ENCODE measurements at places on chromosomes 3 and 15. TPM values are rescaled to one million over a fixed set of nuclear protein-coding genes. Genes with fewer than 3 reads are reported as not detected.

DNA sequence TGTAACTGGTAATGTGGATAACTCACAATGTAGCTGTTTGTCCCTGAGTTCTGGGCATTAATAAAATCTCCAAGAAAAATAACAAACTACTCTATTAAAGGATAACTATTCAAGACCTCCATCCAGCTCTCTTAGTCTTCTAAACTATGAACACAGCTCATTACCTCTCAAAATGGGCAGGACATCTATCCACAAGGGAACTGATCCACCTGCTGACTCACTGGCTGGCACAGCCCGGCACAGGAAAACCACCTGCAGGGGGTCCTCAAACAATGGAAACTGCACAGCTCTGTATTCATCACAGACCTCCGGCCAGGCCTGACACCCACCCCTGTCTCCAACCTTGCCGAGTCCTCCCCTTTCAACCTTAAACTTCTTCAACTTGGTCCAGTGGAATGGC lies 255.4 kb downstream of the TJP1 start:
- DNase-seq: no peak

GRCh38 chr3:141646760-141647561 lies 91.1 kb upstream of the RNF7 start:
- DNase-seq: no peak

GRCh38 chr3:172560026-172560425 lies 36.8 kb upstream of the TNFSF10 start:
- no peak for DNase-seq

DNA sequence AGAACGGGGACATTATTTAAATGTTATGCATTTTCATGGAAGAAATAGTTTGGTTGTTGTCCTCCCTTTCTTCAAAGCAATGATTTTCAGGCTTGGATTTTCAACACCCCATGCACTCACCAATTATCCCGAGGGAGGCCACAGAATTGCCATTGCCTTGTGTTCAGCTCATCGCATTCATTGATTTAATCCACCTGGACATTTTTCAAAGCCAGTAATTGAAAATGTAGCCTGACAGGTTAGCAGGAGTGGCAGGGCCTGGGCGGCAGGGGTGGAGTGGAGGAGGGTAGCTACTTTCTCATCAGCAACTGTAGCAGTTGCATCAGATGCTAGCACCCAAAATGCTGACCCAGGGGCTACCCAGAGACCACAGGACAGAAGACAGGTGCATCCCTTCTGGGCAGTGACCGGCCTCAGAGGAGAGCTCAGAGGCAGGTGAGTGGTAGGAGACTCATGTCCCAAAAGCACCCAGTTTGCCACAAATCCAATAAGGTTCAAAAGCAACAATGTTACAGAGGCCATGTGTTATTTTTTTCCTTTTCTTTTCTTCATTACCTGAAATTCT lies 242.4 kb downstream of the CD47 start:
- no peak for DNase-seq

DNA sequence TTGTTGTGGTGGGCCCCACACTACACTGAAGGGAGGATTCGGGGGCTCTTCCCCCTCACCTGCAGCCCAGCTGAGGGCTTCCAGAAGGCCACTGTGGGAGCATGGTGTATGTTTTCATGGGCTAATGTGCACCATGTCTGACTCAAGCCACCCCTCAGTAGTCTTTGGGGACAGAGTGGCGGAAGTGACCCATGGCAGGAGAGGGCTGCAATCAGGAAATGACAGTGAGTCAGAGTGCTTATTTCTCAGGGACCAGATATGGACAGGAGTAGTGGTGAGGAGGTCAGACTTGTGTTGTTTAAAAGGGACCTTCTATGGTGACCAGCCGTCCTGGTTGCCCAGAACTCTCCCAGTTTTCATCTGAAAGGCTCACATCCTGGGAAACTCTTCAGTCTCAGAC lies 32.8 kb upstream of the SLC9A9 start:
- DNase-seq: no peak

DNA sequence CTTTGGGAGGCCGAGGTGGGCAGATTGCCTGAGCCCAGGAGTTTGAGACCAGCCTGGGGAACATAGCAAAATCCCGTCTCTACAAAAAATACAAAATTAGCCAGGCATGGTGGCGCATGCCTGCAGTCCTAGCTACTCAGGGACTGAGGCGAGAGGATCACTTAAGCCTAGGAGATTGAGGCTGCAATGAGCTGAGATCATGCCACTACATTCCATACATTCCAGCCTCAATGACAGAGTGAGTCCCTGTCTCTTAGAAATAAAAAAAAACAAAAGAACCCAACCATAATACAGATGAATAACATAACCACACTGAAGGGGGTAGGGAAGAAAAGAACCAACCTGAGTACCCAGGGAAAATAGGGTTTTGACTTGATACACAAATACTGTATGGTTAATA lies 19.7 kb upstream of the CGNL1 start:
- DNase-seq: no peak

DNA sequence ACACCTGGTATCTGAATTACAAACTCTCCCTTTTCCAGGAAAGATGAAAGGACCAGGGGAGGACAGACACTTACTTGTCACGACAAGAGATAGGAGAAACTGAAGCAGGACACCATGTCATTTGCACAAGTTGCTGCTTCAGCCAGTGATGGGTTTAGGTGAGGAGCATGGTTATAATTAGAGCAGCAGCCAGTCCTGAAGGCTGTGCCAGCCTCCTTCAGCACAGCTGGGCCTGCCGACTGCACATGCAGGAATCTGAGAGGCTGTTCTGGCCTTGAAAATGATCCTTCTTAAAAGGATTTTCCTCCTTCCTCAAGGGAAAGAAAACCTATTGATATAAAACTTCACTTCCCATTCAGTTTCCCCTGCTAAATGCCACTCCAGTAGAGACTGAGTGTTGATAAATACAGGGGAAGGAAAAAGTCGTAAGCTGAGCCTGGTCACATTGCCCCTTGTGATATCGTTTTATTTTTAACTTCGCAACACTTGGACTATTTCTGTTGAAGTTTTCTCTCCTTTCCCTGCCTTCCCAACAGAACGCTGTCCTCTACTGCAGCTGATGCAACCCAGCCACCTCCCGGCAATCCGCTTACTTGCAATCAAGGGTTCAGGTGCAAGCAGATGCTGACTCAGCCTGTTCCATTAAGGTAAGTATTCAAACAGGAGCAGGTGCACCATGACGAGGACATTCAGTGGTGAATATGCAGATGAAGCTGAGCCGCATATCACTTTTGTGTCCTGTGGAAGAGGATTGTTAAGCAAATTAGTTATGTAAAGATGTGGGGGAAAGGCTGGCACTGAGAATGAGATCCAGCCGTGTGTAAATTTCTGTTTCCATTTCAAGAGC lies at the start of gene FBXO40:
Gene FBXO40 (plus strand): TSS at position 524 of the 847 bp plus-strand sequence. CDS start 27,197 bp downstream, outside the sequence.
- DNase-seq: no peak

GRCh38 chr3:102074946-102075345 lies 225.6 kb downstream of the NFKBIZ start:
- DNase-seq: no peak

GRCh38 chr3:188278717-188279324 lies 124.9 kb downstream of the LPP start:
- DNase-seq: no peak

GRCh38 chr3:169029674-169030285 lies 633.7 kb downstream of the MECOM start:
- no peak for DNase-seq

DNA sequence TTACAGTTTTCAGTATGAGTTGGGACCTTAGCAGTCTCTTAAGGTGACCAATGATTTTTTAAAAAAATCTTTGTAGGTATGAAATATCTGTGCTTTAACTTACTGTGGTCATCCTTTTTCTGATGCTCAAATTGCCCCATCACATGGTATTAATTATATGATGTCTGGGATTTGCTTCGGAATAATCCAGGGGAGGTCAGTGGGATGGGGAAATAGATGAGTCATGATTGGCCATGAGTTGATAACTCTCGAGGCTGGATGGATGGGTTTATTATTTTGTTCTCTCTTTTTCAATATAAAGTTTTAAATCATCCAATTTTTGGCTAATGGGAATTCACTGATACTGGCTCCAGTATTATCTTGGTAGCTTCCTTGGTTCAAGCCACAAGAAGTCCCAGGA lies 370.3 kb upstream of the TPM1 start:
- no peak for DNase-seq

- no peak for DNase-seq
Observed at GRCh38 chr3:36443028-36443686, 62.9 kb downstream of the STAC start.

DNA sequence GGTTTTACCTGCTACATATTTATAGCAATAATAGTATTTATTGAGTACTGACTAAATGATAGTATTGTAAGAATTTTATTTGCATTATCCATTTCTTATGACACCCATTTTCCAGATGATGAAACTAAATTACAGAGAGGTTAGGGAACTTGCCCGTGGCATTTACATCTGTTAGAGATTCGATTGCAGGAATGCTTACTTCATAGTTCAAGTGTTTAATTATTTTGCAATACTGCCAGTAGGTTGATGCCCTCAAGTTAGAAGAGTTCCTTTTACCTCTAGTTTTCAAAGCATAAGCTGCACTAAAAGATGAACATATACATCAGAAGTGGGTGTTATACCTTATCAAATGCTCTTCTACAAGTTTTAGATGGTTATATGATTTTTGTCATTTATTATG lies 362.8 kb upstream of the RGMA start:
- no peak for DNase-seq

DNA sequence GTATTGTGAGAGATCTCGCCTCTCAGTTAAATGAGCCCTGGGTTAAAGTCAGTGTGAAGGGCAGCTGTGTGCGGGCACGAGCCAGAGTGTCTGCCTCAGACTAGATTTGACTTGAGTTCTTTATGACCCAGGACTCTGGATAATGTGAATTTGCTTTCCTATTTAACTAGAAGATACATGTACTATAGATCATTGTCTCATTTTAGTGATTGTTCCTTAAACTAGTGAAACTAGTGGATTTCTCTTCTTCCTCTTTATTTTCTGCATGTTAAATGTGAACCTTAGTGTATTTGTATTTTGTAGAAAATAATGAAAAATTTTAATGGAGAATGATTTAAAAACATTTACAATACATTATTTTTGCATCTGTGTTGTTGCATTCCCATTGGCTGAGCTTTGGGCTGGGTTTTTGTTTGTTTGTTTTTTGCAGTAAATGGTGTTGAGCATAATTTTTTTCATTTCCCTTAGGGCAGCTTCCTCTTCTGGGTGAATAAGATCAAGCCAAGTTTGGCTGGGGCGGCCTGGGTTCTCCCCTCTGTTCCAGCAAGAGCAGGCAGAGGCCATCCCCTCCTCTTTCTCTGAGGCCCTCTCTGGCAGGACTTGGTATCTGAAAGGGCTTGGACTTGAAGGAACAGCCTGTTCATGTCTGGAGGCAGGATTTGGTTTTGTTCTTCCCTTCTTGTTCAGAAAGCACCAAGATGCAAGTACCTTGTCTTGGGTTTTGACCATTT lies 15.0 kb downstream of the GCSAM start:
- DNase-seq: peak; percentile 89

- DNase-seq: no peak
Observed at GRCh38 chr3:158100681-158101080, 5.5 kb downstream of the SHOX2 start.

DNA sequence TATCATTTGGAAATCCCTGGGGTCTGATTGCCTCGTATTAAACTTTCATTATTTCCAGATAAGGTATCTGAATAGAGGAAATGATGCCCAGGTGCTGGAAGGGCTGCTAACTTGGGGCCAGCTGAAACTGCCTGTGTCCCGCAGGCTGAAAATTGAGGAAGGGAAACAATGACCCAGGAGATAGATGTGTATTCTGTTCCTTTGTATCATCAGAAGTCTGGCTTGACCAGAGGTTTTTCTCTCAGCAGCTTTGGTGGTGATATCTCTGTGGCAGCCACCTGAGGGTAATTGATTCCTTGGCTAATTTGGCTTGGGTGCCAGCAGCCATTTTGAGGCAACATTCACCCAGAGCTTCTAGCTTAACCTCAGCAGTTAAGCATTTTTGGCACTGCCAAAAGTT lies 90.0 kb upstream of the STT3B start:
- no peak for DNase-seq

- DNase-seq: no peak
Observed at GRCh38 chr15:80811781-80812315, 32.7 kb downstream of the CEMIP start.

GRCh38 chr3:66860771-66861170 lies 137.3 kb upstream of the KBTBD8 start:
- DNase-seq: no peak

DNA sequence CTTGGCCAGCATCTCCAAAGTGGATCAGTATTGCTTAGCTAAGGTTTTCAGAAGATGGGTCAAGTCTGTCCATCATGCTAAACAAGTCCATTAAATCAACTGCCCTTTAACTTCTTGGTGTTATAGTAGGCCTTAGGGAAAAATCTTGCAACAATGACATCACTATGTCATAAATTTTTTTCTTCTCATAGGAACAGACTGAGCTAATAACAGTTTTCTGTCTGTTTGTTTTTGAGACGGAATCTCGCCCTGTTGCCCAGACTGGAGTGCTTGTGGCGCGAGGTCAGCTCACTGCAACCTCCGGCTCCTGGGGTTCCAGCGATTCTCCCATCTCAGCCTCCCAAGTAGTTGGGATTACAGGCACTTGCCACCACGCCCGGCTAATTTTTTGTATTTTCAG lies 94.2 kb downstream of the EFL1 start:
- no peak for DNase-seq

DNA sequence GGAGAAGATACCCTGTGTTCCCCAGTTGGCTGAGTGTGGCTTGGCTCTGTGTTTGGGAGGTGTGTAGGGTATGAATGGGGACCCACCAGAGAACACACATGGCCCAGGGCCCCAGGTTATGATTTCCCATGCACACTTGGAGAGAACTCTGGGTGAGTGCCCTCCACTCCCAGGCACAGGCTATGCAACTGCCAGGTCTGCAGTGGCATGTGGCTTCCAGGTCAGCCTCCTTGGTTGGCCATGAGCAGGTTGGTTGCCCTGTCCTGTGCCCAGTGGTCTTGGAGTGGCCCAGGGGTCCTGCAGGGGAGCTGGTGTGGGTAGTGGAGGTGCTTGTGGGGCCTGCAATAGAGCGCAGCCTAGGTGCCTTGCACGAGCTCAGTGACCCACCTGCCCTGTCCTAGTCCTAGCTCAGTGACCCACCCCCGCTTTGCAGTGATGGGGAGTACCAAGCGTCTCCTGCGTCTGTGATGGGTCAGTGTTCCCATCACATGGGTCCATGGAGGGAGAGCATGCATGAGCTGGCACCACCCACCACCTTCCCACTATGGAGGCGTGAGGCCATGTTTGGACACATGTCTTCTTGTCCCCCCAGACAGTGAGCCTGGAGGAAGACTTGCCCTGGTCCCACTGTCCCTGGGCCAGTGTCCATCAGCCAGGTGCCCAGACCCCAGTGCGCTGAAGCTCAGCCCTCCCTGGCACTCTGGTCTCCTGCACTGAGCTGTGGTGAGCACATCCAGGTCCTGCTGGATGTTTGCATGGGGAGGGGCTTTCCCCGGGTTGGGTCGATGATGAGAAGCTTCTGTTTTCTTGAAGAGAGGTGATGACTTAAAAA lies 217.3 kb downstream of the SNRPN start:
- peak; percentile 86 for DNase-seq

GRCh38 chr3:29282427-29283230 lies 1.8 kb downstream of the RBMS3 start:
- DNase-seq: no peak

Gene DPPA2
- not detected for total RNA-seq

Gene SPINK8
- total RNA-seq: not detected

Gene ZNF619
- 5.4 TPM for total RNA-seq

Gene SLC24A5
- total RNA-seq: not detected

Gene C3orf80
- total RNA-seq: 0.26 TPM

Gene ROPN1
- not detected for total RNA-seq

Gene LYSMD2
- total RNA-seq: 12.3 TPM

Gene HYKK
- 7.6 TPM for total RNA-seq

Gene CELSR3
- 0.84 TPM for total RNA-seq

Gene CCR5
- 3.0 TPM for total RNA-seq

Gene ZKSCAN7
- total RNA-seq: 4.2 TPM

Gene IL17RB
- 0.63 TPM for total RNA-seq

Gene ARHGAP31
- total RNA-seq: 25.9 TPM

Gene TRIM59
- total RNA-seq: 1.3 TPM

Gene KCNAB1
- 0.83 TPM for total RNA-seq

Gene CRBN
- 46.5 TPM for total RNA-seq

All from esophagus muscularis mucosa (tissue), 4 donors.